ENCODE measurements at places on chromosomes 1 and 21.

DNA sequence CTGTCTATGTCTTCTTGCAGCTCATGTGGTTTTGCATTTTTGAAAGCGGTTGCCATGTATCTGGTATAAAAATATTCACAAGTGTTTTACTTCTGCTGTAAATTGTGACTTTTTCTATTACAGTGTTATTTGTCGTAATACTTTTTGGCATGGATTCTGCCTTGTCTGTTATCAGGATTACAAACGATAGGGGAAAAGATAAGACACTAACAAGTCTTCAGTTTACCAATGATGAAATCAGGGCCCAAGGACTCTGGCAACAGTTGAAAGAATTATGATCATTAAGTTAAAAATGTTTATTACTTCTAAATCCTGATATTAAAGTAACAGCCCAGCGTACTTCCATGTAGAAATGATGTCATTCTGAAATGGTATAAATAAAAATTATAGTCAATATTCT is 298.8 kb downstream of the KIF26B start:
- DNase-seq = no peak

- DNase-seq = no peak
Observed at GRCh38 chr1:207063014-207063413, 9.9 kb downstream of the PFKFB2 start.

DNA sequence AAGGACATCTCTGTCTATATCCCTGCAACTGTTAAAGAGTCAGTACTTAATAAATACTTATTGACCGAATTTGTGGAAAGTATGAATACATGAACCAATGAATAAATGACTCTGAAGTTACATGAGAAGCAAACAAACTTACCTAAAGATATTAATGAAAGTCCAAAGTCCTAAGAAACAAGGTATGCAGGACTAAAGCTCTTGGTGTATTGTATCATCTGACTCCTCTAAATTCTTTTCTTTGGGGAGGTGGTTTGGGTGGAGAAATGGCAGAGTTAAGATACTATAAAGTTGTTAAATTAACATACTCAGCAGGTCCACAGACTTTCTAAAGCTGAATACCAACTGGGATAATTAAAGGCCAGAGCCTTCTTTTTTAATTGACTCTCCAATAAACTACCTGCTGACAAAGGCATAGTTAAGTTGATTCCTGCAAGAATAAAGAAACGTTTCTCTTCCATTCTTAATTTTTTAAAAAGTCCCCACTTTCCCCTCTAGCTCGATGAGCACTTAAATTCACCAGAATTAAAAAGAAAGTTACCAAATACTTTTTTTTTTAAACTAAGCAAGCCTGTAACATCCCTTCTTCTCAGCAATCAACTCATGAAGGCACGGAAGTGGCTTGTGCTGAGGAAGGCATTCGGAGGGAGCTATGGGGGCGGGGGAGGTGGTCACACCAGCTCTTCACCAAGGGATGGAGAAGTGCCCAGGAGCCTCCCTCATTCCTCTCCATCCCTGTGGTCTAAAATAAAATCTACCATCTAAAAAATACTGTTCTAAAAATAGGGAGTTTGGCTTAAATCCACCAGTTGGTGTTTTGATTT is 61.1 kb downstream of the GADD45A start:
- peak; percentile 71 for DNase-seq

DNA sequence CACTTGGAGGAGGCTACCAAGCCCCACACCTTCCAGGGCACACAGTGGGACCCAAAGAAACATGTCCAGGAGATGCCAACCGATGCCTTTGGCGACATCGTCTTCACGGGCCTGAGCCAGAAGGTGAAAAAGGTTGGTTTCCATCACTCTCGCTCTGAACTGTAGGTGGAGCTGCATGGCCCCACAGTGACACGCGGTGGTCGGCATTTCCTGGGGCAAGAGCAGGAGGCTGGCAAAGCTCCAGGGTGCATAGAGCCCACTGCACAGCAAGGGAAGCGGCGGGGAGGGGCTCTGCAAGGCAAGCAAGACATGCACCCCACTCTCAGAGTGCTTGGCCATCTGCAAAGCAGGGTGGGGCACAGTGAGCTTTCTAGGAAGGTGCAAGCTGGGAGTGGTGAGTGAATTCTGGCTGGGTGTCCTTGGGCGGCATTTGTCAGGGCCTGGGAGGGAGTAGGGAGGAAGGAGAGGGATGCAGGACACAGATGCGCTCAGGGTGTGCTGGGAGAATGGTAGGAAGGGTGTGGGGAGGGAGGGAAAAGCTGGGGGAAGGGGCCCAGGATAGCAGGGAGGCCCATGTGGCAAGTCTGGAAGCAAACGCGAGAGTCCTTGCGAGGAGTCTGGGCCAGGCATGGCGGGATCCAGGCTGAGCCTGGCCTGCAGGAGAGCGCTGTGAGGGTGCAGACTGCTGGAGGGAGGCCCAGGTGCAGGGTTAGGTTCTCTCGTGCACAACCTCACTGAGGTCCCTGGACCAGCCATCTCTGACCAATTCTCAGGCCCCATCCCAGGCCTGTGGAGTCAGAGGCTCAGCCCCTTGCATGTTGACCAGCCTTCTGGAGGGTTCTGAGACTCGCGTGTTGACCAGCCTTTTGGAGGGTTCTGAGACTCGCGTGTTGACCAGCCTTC is 11.0 kb downstream of the TRPM2 start:
- DNase-seq = no peak

- no peak for DNase-seq
Observed at GRCh38 chr1:161214369-161214768, 726 bp upstream of the FCER1G start.

- peak; percentile 93 for DNase-seq
Observed at GRCh38 chr1:87113313-87113712, 198.9 kb downstream of the HS2ST1 start.

DNA sequence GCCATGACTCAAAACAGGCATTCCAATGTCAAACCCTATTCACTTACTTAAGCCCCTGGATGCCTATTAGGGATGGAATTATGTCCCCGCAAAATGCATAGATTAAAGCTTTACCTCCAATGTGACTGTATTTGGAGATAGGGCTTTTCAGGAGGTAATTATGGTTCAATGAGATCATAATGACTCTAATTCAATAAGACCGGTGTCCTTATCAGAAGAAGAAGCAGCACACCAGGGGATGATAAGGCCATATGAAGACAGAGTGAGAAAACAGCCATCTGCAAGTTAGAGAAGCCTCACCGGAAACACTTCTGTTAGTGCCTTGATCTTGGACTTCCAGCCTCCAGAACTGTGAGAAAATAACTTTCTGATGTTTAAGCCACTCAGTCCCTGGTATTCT is 1131.8 kb upstream of the TMPRSS15 start:
- no peak for DNase-seq

DNA sequence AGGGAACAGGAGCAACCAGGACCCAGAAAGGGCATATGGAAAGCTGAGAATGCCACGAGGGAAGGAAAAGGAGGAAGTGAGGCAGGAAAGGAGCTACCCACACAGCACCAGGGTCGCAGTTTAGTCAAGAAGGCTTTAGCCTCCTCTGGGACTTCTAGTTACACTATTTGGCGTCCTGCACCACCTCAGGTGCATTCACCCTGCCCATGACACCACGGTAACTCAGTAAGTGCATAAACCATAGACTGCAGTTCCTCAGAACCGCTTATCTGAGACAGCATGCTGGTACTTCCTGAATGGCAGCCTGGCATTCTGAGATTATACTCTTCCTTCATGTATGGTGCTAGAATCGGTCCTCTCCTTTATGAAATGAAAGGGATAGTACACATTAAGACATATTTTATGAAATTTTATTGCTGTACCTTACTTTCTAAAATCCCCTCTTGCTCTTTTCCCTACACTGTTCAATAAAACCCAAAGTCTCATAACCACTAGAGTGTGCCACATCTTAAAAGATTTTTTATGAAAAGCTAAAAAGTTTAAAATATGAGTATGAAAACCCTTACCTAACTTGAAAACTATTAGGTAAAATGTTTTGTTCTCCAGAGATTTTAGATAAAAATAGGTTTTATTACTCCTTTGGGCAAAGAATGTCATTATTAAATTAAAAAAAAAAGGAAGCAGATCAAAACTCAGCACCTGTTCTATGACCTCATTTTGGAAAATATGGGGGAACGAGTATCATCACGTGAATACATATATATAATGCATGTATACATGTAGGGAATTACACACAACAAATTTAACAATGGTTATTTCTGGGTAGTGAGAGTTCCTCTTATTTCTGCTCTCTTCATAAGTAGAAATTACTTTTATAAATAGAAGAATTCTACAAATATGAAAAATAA is 67.3 kb downstream of the VAV3 start:
- no peak for DNase-seq

- DNase-seq = peak; percentile 17
Observed at GRCh38 chr1:161885003-161885402, 118.9 kb downstream of the ATF6 start.

GRCh38 chr1:173561263-173561662 is 41.6 kb downstream of the SLC9C2 start:
- no peak for DNase-seq

- peak; percentile 68 for DNase-seq
Observed at GRCh38 chr1:29123887-29124365, at the start of gene TMEM200B. Gene TMEM200B, minus strand, starts transcription at chr1:29123903. Its CDS starts 2,075 bp downstream, at chr1:29121828.

- DNase-seq = no peak
Observed at GRCh38 chr21:38139380-38140168, 117.2 kb upstream of the KCNJ15 start.

GRCh38 chr1:232322162-232322734 is 307.7 kb downstream of the SIPA1L2 start:
- DNase-seq = no peak

- no peak for DNase-seq
Observed at GRCh38 chr1:17509363-17509762, 30.1 kb upstream of the ARHGEF10L start.

- no peak for DNase-seq
Observed at GRCh38 chr1:5917591-5918274, 74.5 kb downstream of the NPHP4 start.

DNA sequence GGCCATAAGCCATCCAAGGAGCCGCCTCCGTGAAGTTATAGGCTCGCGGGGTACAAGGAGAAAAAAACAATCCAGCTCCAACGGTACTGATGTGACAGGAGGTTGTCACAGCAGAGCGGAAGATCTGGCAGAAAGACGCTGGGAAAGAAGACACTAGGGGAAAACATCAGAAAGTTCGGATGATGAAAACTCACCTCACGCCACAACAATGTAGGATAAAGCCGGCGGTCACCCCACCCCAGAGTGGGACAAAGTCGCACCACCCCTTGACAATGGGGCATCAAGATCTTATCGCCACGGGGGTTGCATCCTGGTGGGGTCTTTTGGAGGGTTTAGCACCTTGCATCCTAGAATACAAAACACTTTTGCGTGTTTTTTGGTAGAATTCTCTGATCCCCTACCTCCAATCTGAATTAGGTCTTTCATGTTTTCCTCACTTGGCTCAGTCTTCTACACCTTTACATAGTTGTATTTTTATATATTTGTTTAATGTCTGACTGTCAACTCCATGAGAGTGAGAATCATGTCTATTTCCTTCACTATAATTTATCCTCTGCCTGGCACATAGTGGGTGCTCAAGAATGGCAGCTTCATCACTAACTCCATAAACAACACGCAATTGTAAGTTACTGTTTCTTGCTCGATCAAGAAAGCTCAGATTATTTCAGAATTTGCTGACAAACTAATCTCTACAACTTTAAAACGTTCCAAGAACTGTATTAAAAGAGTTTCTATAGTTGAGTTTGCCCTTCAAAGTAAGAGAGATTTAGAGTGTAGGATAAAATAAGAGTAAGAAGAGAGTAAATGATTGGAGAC is 611 bp upstream of the ZSWIM5 start:
- DNase-seq = no peak

GRCh38 chr1:113903501-113904292 is 902 bp downstream of the AP4B1 start:
- DNase-seq = no peak

- DNase-seq = no peak
Observed at GRCh38 chr1:46404482-46405196, 10.5 kb downstream of the FAAH start.
